ENCODE measurements at places on chromosomes 2 and 18.

GRCh38 chr2:212098966-212099365 is 439.6 kb downstream of the ERBB4 start:
- DNase-seq, result no peak

DNA sequence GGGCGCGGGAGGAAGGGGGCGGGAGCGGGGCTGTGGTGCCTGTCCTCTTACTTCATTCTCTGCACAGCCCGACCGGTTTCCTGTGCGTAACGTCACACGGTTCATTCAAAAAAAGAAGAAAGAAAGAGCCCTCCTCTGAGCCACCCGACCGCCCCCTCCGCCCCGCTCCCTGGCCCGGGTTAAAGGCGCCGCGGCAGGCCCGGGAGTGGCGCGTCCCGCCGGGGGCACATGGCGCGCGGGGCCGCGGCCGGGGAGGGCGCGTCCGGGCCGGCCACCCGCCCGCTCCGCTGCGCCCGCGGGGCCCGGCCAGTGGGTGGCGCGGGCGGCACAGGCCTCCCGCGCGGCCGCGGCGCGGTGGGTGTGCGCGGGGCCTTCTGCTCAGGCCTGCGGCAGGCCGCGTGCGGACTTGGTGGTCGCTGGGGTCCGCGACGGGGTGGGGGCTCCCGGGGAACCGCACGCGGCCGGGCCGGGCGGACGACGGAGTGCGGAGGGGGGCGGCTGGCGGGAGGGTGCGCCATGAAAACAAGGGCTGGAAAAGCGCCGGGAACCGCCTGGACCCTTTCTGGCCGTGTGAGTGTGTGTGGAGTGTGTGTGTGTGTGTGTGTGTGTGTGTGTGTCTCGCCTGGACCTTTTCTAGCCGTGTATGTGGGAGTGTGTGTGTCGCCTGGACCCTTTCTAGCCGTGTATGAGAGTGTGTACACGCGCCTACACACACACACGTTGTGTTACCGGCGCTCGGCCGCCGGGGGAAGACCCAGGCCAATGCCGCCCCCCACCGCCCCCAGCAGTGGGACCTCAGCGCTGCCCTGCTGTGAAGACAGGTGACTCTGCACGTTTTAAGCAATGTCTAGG is 780 bp upstream of the BCL2 start:
- DNase-seq, result peak; percentile 67

DNA sequence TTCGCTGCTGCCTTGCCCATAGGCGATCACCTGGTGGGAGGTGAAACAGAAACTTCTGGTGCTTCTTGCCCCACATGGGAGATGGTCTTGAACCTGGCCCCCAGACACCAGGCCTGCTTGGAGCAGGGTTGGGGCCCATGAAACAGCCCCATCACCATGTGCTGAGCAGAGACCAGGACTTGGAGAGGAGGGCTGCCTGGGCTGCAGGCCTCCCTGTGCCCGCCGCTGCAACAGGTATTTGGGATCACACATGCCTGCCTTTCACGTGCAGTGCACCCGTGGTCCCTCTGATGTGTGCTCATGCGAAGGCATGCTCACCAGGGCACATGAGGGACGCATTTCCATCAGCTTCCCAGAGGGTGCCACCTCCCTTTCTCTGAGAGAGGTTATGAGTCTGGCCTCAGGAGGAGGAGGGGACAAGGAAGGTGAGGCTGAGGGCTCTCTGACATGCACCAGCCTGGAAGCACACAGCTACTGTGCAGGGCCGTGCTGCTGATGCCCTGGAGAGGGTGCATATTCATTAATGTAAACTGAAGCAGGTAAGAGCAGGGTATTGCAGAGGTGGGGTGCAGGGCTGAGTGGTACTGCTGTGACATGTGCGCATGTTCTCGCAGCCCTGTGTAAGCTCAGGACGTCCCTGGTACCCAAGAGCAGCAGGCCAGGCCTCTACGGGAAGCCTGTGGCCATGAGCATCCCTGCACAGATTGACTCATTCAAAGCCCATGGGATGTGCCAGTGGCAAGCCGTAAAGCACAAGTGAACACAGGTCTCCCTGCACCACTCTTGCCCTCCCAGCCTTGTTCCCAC is 4.2 kb upstream of the OXER1 start:
- DNase-seq, result no peak

DNA sequence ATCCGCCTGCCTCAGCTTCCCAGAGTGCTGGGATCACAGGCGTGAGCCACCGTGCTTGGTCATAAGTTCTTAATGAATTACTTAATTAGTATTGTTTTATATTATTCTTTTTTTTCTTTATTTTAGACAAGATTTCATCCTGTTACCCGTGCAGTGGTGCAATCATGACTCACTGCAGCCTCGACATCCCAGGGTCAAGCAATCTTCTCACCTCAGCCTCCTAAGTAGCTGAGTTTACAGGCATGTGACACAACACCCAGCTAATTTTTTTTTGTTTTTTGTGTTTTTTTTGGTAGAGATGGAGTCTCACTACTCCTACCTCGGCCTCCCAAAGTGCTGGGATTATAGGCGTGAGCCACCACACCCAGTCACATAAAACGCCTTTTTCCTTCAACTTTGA is 17.3 kb downstream of the C2orf42 start:
- no peak for DNase-seq

- no peak for DNase-seq
These were observed 124.8 kb downstream of the NUP35 start for GRCh38 chr2:183248866-183249567.

- DNase-seq, result no peak
These were observed 2.2 kb downstream of the IMPACT start for GRCh38 chr18:24428709-24429108.

GRCh38 chr2:46439582-46439981 is 39.8 kb upstream of the TMEM247 start:
- no peak for DNase-seq

DNA sequence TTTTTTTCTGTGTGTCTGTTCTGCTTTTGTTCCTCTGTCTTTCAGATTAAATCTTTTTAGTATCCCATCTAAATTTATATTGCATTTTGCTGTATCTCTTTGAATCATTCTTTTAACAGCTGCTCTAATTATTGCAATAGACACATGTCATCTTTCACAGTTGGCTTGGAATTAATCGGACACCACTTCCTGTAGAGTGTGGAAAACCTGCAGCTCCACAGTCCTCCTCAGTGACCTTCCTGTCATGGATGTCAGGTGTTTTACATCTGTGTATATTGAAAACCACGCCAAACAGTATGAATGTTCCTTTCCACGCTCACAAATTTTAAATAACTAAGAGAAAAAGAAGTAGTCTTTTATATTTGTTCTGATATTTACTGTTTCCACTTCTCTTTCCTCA is 135.3 kb downstream of the PXDN start:
- no peak for DNase-seq

- no peak for DNase-seq
These were observed 10.1 kb downstream of the TANK start for GRCh38 chr2:161170377-161170776.

Measured in hypothalamus (tissue), 51 donors.